Body of pancreas (tissue), 4 donors: ENCODE measurements at places on chromosomes 4 and X. TPM values are rescaled to one million over a fixed set of nuclear protein-coding genes. Genes with fewer than 3 reads are reported as not detected.

- H3K27ac ChIP-seq, result no peak overlapping the region
- peaks cover 16% of the 10 kb centered on the region for H3K4me1 ChIP-seq
- no peaks in the 10 kb centered on the region for H3K36me3 ChIP-seq
- no peak for DNase-seq
- no peaks in the 10 kb centered on the region for H3K27me3 ChIP-seq
- no peak overlapping the region for H3K4me3 ChIP-seq
Measured at GRCh38 chr4:8119877-8120276, 38.7 kb downstream of the ABLIM2 start.

TMEM31 gene
- total RNA-seq, result not detected

DNA sequence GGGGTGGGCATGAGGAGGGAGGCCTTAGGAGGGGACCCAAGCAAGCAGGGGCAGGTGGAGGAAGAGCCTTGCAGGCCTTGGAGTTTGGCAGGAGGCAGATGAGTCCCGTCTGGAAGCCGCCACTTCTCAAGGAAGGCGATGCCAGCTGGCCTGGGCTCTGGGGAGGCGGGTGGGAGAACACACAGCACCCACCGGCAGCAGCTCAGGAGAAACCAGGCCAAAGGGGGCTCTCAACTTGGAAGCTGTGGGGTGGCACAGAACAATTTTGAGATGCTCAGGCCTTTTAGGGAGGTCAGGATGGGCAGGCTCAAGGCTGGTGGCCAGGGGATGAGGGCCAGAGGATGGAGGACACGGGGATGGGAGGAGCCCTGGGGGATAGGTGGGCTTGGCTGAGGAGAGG is 11.6 kb upstream of the DUSP9 start:
- no peak for DNase-seq
- H3K27ac ChIP-seq, result no peak overlapping the region
- H3K27me3 ChIP-seq, result no peaks in the 10 kb centered on the region
- H3K4me1 ChIP-seq, result peaks cover 4% of the 10 kb centered on the region
- no peak overlapping the region for H3K4me3 ChIP-seq

DNA sequence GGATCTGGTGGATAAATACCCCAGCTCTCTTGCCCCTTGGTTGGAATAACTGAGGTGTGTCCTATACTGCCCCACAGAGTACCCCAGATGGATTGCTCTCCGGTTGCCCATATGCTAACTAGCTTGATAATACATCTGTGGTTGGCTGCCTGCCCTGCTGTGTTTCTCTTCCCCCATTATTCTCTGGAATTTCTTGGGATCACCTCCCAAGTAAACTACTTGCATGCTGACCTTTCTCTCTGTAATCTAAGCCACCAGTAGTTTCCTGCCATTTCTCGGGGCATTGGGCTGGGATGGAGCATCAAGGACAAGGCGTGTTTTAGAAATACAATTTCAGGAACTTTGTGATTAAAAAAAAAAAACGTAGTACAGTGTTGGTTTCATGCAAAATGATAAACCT is 25.2 kb downstream of the PPP1R2C start:
- H3K27ac ChIP-seq, result no peak overlapping the region
- H3K36me3 ChIP-seq, result no peaks in the 10 kb centered on the region
- no peak overlapping the region for H3K4me3 ChIP-seq
- H3K4me1 ChIP-seq, result no peaks in the 10 kb centered on the region

DNA sequence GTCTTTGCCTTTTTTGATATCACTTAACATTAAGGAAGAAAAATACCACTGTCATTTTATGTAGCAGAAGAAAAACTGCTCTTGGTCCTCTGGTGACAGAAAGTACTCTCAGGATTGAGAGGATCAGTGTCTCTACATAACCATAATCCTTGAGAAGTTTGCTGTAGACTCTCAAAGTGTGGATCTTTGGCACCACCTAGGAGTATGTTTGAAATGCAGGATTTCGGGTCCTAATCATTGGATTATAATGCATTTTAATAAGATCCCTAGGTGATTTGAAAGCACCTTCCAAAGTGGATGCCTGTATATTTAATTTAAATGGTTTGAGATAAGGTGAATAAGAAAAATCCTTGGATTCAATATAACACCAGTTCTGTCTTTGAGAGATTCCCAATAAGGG is 23.2 kb downstream of the MOB1B start:
- peaks cover 7% of the 10 kb centered on the region for H3K4me1 ChIP-seq
- H3K27me3 ChIP-seq, result no peaks in the 10 kb centered on the region
- no peak overlapping the region for H3K27ac ChIP-seq
- no peaks in the 10 kb centered on the region for H3K36me3 ChIP-seq
- DNase-seq, result no peak

DNA sequence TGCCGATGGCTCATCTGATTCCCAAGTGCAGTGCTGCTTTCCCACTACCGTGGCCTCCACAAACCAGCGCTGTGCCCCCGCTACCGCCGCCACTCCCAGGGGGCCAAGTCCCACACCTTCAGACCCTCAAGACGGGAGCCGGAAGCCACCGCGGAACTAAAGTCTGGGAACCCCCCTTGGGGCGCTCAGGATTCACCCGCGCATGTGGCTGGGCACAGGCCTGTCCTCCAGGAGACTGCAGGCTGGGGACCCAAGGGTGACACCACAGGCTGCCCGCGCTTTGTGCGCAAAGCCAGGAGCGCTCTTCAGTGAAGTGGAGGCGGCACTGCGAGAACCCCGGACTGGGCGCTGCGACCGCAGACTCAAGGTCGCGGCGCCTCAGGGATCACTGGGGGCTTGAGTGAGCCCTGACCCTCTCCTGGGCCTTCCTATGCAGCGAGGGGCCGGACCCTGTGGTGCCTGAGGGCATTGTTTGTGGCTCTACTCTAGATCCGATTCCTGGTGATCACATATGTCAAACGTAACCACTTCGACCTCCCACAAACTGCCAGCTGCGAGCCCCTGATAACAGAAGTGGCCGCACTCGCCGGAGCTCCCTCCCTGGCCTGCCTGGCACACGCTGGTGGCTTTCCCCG is 20.4 kb upstream of the TBC1D14 start:
- no peak overlapping the region for H3K4me3 ChIP-seq
- no peak overlapping the region for H3K27ac ChIP-seq
- H3K36me3 ChIP-seq, result no peaks in the 10 kb centered on the region
- DNase-seq, result no peak
- H3K27me3 ChIP-seq, result no peaks in the 10 kb centered on the region

DNA sequence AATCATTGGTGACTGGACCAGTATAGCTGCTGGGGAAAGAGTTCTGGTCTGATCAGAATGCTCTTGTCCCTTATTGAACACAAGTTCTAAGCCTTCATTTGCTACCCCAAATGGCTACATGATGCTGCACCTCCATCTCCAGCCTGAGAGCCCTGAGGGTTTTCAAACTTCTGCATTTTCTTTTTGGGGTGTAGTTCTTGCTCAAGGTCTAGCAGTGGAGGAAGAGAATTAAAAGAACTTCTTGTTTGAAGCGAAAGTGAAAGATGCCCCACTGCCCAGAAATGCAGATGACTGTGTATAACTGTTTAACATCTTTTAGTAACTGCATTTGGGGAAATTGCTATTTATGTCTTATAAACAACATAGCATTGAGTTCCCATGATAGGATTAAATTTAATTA is 38.5 kb downstream of the LAMTOR3 start:
- DNase-seq, result no peak
- H3K4me1 ChIP-seq, result peaks cover 7% of the 10 kb centered on the region
- no peaks in the 10 kb centered on the region for H3K36me3 ChIP-seq
- H3K27ac ChIP-seq, result no peak overlapping the region
- no peak overlapping the region for H3K4me3 ChIP-seq
- H3K27me3 ChIP-seq, result no peaks in the 10 kb centered on the region
